ENCODE measurements at places on chromosomes 1 and 21.

GRCh38 chr21:42309753-42310213, 5.4 kb downstream of the TFF3 start:
- peak; percentile 69 for DNase-seq

- no peak for DNase-seq
These were observed 95.5 kb downstream of the GRIK3 start for GRCh38 chr1:36938819-36939218.

- DNase-seq, result no peak
These were observed 490 bp downstream of the SERINC2 start for GRCh38 chr1:31413405-31414001.

- DNase-seq, result no peak
These were observed 182.6 kb upstream of the ARHGEF16 start for GRCh38 chr1:3271866-3272265.

DNA sequence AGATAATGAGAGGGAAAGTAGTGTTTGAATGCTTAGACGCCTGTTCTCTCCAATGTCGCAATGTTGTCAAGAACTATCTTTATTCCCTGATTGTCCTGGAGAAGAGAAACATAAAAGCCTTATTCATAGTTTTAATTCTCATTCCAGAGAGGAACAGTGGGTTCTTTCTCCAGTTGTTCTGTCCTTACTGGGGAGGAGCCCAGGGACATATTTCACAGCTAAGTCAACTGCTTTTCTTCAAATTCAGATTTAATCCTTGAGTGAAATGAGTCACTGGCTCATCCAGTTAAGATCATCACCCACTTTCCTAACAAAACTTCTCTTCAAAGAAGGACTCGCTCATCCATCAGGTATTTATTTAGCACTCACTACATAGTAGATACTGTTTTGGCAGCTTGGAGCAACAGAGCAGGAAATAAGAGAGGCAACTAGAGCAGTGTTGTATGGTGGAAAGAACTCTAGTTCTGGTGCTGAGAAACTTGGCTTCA, 365.7 kb upstream of the USP24 start:
- DNase-seq, result no peak

DNA sequence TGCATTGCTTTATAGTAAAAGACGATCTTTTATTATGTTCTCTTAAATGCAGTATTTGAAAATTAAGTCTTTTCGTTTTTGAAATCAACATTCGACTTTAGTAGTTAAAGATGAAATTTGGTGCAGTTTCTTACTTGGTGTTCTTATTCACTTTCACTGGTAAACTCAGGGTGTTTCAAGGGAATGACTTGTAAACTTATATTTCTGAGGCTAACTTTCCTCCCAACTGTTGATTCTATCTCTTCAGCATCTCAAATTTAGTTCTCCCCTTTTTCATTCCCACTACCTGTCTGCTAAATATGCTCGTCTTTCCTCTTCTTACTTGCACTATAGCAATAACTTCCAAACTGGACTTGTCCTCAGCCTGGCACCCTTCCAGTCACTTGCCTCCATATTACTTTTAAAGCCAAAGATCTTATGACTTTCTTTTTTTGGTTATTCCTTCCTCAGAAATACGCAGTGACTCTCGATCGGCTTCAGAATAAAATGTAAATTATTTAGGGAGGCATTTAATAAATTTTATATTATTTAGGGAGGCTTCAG, 988 bp downstream of the SLC35A3 start:
- no peak for DNase-seq

DNA sequence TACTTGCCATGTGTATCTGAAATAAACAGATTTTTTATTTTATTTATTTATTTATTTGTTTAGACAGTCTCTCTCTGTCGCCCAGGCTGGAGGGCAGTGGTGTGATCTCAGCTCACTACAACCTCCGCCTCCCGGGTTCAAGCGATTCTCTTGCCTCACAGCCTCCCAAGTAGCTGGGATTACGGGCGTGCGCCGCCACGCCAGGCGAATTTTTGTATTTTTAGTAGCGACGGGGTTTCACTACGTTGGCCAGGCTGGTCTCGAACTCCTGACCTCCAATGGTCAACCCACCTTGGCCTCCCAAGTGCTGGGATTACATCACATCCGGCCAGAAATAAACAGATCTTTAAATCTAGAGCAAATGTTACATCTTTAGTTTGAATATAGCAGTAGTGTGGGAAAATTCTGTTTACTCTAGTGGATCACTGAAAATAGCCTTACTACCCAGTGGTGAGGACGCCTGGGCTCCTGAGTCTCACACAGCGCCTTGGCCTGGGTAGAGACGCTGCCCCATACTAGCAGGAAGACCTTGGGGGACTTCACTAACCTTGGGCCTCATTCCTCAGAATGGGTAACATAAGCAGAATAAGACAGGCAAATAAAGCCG, 709 bp downstream of the GART start:
- DNase-seq, result no peak

DNA sequence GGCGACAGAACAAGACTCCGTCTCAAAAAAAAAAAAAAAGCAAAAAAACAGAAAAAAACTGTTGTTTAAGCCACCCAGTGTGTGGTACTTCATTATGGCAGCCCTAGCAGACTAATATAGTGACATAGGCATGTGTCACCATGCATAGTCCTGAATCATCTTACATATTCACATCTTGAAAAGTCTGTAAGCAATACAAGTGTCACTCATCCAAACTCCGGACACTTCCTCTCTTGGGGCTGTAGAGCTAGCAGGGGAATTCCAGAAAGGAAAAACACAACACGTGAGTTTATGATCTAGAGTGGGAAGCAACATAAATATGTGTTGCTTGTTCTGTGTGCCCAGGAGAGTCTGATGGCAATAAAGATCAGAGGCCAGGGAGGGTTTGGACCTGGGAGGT, 81.6 kb upstream of the KCNE2 start:
- DNase-seq, result no peak

DNA sequence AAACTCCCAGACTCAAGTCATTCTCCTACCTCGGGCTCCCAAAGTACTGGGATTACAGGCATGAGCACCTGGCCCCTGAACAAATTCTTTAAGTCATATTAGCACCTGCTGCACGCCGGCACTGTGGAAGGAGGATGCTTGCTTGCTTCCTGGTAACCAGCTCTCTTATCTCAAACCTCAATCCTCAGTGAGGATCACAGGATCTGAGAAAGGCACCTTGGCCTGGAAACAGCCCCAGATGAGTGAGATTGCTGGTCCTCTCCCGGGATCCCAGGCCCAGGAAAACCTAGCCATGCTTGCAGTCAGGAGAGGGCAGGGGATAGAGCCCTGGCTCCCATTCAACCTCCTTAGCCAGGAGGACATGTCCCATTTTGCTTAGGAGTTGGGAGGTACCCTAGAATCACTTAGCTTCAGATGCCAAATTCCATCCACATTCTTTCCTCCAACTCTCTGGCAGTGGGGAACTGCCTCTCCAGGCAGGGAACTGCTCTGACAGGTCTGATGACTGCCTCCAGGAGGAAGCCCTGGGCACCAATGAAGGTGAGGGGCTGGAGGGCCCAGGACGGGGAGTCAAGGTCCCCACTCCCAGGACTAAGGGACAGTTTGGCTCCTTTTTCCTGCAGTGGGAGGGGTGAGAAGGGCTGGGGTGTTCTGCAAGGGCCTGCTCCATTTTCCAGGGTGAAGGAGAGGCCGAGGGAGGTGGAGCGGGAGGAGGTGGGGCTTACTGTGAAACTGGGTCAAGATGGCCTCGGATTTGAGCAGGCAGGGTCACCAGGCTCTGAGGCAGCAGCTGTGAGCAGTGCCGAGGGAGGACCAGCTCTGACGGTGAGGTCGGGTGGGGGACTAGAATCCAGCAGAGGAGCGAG, 9.5 kb downstream of the GPR37L1 start:
- peak; percentile 81 for DNase-seq

DNA sequence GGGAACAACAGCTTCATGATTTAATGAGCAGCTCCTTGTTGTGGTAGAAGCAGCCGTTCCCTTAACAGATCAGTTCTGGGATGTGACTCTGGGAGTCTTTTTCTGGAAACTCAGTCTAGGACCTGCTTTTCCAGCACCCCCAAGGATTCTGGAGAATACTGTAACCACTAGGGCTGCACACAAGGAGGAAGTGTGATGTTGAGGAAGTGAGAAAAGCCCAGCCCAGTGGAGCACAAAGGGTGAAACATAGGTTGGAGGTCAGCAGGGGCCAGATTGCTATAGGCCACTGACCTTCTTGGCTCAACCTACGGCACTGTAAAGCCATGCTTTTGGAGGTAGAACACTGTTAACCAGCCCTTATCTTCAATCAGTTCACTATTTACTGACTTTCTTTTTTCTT, 10.1 kb upstream of the PLA2G5 start:
- DNase-seq, result no peak

- no peak for DNase-seq
These were observed 116.2 kb upstream of the FGGY start for GRCh38 chr1:59180735-59181134.

DNA sequence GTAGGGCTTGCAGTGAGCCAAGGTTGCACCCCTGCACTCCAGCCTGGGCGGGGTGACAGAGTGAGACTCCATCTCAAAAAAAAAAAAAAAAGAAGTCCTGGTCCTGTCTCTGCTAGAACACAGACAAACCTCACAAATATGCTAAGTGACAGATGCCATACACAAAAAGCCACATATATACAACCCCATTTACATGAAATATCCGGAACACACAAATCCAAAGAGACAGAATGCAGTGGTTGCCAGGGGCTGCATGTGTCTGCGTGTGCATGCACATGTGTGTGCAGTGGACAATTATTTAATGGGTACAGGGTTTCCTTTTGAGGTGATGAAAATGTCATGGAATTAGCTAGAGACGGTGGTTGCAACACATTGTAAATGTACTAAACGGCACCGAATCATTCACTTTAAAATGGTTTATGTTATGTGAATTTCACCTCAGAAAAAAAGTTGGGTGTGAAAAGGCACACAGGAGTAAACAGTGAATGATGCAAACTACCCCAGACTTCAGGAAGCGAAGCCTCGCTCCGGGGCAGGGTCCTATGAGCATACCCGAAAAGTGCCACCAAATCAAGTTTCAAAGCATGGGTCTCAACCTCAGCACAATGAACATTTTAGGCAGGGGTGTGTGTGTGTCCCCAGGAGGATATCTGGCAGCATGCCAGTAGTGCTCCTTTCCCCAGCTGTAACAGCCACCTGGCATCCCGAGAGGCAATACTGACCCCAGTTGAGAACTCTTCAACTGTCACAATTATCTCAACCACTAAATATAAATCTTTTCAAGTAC, 48.3 kb downstream of the GNB1 start:
- DNase-seq, result no peak

DNA sequence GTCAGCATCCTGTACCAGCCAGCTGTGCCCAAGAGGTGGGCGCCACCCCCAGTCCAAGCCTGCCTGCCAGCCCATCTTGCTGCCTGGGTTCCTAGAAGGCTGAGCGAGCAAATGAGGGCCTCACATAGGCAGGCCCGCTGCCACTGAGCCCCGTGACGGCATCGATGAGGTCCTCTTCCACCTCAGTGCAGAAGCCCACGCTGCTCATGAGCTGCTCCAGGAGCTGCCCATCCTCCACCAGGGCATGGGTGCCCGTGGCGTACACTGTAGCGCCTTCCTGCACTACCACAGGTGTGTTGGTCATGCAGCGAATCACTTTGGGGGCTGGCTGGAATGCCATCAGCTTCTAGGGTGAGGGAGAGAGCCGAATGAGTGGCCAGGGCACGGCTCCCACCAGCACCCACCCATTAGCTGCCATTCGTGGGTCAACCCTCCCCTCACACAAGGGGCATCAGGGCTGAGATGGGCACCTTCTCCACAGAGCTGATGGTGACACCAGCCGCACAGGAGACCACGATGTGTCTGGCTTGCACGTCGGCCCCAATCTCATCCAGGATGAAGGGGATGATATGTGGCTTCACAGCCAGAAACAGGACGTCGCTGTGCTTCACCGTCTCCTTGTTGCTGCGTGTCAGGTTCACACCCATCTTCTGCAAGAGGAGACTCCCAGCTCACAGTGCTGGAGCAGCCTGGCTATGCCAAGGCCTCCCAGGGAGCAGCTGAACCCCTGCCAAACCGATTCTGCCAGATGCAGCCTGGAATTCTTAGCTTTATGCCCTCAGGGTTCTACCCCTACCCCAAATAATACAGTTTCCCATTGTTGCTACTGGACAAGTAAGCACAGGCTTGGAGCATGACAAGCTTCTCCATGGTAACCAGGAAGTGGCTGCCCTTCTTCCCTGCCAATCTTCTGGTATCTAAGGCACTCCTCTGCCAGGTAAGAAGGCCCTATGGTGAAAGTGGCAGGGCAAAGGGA, 2.0 kb downstream of the PYCR2 start:
- no peak for DNase-seq

GRCh38 chr1:115879977-115880376, 39.1 kb upstream of the NHLH2 start:
- no peak for DNase-seq

DNA sequence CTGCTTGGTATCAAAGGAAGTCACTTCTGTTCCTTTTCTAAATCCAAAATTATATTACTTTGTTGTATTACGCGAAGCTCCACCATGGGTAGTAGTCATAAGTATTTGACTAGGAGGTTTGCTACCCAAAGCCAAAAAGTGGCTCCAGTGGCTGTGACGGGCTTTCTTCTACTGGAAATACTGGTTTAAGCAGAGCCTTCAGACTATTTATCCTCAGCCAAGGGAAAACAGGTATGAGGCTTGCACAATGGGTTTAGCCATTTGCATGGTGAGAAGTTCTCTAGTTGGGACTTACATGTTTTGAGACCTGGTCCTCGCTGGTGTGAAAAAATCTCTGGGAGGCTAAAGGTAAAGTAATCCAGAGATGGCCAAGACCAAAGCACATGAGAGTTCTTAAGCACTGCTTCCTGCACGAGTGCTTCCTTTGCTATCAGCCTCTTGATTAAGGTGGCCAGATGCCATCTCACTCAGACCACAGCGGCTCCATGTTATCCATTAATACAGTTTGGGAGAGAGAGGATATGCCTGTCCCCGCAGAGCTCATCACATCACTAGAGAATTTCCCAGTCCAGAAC, 121.2 kb downstream of the PIK3R3 start:
- no peak for DNase-seq

DNA sequence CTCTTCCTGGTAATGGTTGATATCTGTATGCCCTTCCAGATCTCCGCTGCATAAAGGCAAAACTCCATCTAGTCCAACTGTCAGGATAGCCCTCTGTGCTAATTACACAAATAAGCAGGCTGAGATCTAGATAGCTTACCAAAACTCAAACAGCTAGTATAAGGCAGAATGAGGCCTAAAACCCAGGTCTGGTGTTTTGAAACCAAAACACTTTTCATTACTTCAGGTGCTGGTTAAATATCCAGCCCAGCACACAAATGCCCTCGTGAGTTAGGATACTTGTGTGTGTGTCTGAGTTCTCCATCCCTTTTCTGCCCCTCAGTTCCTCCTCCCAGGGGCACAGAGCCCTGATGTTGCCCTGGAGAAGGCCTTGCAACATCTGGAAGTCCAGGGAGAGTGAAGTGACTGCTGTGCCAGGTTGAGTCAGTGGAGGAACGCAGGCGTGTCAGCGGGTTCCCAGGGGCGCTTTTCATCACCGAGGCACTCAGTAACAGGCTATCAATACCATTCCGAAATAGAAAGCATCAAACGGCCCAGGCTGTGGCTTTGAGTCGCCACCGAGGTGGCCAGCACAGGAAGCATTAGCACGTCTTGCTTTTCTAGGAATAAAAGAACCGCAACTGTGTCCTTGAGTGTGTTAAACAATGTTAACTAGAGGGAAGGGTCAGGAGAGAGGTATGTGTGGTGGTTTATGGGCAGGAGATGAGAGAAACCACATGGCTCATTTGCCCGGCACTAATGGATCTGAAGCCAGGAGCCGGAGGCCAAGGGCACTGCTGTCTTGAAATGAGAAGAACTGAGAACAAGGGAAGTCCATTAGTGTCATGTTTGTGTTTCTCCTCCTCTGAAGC, 90.7 kb upstream of the WLS start:
- no peak for DNase-seq

Data from D721Med (cell line).